ENCODE measurements at places on chromosomes 16 and 17.

DNA sequence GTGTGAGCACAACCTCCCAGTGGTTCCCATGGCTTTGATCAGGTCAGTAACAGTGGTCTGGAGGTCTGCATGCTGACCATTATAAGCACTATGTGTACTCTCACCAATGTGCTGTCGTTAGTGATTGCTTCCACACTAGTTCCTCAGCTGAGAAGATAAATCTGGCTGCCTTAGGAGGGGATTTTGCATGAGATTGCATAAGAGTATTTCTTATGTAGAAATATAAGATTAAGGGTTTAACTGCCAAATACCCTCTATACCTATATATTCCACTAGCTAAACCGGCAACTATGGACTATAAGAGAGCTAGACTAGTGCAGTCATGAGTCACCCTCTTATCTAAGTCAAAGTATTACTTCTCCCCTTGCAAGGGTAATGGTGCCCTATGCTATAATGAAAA is 580.2 kb downstream of the CDH11 start:
- DNase-seq = no peak

GRCh38 chr17:12085076-12085949 is 64.6 kb downstream of the MAP2K4 start:
- no peak for DNase-seq

DNA sequence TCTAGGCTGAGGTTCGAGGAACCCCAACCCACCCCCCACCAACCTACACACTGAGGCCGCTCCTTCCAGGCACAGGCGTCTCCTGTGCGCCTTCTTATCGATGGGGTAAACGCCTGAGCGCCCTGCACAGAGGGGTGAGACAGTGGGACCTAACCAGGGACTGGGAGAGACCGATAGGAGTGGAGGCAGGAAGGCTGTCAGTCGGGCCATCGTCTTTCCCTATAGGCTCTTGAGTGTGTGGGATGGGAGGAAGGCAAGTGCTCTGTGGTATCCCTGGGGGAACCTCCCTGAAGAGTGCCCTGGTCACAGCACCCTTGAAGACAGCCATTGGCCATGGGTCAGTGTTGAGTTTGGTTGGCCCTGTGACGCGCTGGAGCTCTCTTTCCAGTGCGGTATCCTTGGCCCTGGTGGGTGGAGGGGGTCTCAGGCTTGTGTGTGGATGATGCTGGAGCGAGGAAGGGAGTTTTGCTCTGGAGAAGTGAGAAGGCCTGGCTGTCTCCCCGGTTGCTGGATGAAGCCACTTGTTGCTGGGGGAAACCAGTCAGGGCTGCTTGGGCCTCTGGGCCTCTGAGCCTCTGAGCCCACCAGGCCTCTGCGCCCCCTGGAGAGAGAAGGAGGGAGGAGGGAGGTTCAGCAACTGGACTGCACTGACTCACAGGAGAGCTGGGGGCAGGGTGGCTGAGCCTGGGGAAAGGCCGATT is 1.7 kb downstream of the GPRC5C start:
- DNase-seq = no peak

DNA sequence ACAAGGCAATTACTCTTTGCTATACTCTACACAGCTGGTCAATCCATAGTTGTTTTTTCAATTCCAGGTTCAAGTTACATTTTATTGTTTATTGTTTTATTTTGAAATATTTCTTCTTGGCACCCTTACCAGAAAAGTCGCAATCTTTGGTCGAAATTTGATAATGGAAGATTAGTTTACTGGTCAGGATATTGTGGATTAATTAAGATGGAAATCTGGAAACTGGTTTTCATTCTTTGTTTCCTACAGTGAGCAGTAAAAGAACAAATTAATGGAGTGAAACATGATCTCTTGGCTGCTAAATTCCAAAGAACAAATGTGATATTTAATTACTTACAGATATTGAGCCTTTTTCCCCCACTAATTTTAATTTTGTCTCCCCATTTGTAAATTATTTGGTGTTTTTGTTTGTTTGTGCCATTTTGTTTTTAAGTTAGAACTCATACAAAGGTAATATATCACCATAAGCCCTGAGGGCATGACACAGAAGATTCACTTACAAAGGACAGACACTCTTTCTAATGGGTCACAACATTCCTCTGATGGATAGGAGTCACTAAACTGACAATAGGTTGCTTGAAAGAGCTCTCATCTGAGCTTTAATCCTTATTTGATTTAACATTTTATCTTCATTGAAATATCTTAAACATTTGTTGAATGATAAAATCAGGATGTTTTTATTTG is 700.2 kb downstream of the KCNJ2 start:
- DNase-seq = no peak

- DNase-seq = no peak
Observed at GRCh38 chr16:259226-259625, 16.5 kb downstream of the RGS11 start.

All from BJ (cell line).